Activated CD8-positive, alpha-beta memory T cell treated with anti-CD3 and anti-CD28 coated beads for 4 hours (primary cell): ENCODE measurements at places on chromosomes 5 and 9.

DNA sequence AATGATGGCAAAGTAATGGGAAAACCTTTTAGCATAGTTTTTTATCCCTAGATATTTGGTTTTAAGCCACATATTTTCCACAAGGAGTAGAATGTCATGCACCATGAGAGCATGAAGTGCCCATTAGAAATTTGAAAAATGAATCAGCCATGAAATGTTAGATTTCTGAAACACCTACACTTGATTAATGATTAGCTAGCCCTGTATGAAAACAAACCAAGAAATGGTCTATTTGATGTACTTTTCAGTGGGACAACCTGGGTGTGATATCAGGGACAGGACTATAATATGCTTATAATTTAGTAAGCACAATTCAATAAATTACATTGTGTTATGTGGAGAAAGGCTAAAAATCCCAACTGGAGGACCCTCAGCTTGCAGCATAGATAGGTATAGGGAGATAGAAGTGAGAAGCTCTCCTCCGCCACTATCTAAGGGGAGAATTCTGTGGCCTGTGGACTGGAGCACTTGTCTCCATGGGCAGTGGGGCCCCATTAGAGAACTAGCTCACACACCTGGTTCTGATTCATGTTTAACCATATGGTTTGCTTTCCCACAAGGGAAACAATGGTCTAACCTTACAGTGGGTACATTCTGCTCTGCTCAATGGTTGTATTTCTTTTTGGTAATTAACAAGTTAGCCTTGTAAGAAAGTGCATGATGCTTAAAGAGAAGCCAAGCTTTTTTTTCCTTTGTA, 35.2 kb downstream of the NUP214 start:
- no peak for DNase-seq

GRCh38 chr5:179304871-179305270, 40.4 kb downstream of the ADAMTS2 start:
- DNase-seq: no peak

DNA sequence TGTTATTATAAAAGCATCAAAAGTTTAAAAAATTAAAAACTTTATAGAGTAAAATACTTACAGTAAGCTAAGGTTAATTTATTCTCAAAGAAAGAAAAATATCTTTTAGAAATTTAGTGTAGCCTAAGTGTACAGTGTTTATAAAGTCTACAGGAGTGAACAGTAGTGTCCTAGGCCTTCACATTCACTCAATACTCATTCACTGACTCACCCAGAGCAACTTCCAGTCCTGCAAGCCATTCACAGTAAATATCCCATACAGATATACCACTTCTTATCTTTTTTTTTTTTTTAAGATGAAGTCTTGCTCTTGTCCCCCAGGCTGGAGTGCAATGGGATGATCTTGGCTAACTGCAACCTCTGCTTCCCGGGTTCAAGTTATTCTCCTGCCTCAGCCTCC, 73.1 kb upstream of the FST start:
- DNase-seq: no peak

DNA sequence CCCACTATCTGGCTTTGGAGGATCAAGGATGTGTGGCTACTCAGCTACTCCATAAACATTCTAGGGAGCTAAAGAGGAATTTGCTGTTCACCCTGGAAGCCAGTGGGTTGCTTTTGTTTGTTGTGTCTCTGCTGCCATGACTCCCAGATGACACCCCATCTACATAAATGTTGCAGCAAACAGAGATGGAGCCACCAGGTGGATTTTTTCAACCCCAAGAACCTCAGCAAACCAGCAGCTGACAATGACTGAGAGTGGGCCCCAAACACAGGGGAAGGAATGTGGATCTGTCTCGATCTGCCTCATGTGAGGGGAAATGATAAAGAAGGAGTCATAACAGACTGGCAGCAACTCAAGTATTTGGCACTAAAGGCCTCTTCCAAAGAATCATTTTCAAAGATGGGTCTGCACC, 132.7 kb upstream of the TNC start:
- no peak for DNase-seq

GRCh38 chr9:100150214-100150613, 51.2 kb downstream of the INVS start:
- DNase-seq: no peak
